ENCODE measurements at places on chromosomes 4 and X.

DNA sequence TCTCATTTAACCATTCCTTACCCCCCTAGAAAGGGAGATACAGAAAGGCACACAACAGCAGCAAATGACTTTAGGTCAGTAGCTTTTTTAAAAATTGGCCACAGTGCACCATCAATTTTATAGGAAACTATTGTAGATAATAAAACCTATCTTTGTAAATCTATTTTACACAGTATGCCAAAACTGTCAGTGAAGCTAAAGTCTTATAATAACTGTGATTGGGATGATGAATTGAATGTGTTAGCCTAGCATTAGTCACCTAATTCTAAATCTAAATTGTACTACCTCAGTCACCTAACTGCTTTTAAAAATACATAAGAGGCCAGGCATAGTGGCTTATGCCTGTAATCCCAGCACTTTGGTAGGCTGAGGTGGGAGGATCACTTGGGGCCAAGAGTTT lies 44.2 kb downstream of the SH3RF1 start:
- no peak for DNase-seq

DNA sequence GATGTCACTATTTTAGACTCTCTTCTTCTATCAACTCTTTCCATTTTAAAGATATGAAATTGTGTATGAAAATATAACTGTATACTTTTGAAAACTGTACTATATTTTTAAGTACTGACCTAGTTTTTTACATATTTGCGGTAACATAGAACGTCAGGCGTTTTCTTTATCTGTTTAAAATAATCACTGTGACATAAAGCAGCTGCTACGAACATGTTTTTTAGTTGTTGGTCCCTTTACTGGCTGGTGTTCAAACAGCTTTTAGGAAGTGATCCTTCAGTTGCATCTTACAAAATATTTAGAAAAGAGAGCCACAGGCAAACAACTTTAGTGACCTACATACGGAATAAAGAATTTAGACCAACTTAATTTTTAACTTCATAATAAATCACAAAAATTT lies 73.1 kb downstream of the METTL14 start:
- DNase-seq: no peak

DNA sequence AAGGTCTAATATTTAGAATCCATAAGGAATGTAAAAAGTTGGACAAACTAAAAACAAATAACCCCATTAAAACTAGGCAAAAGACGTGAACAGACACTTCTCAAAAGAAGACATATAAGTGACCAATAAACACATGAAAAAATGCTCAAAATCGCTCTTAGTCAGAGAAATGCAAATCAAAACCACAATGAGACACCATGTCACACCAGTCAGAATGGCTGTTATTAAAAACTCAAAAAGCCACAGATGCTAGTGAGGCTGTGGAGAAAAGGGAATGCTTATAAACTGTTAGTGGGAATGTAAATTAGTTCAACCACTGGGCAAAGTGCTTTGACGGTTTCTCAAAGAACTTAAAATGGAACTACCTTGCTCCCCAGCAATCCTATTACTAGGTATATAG lies 674.3 kb upstream of the MAGEB2 start:
- no peak for DNase-seq

DNA sequence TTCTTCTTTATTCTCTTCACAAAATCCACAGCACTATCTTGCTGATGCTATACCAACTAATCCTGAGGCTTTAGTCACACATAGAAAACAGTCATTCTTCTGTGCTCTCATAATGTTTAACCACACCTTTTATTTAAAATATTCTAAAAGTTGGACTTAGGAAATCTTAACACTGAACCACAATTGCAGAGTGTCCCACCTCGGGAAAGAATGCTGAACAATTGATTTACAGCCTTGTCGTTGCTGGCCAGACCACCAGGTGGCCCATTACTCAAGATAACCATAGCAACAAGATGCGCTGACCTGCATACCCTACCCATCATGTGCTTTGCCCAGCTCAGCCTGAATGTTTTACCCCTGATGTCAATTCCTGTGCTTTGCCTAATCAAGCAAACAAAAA lies 100.8 kb downstream of the ARSJ start:
- no peak for DNase-seq

DNA sequence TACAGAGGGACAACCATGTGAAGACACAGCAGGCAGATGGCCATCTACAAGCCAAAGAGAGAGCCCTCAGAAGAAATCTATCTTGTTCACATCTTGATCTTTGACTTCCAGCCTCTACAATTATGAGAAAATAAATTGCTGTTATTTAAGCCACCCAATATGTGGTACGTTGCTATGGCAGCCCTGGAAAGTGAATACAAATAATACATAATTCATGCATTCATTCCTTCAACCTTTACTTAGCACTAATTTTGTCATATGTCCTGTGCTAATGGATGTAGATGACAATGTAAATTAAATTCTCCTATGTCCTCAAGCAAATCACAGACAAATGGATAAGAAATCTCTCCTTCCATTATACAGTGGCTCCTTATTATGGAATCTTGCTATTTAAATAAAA lies 361.6 kb downstream of the PACRGL start:
- no peak for DNase-seq

Data from tibial nerve (tissue), 4 donors.